Right lobe of liver (tissue), 6 donors: ENCODE measurements at places on chromosomes 7 and 10. TPM values are rescaled to one million over a fixed set of nuclear protein-coding genes. Genes with fewer than 3 reads are reported as not detected.

The PODXL gene
- total RNA-seq = 2.6 TPM

The PIK3CG gene
- 0.58 TPM for total RNA-seq

The HGF gene
- 11.5 TPM for total RNA-seq

The COL13A1 gene
- total RNA-seq = not detected

DNA sequence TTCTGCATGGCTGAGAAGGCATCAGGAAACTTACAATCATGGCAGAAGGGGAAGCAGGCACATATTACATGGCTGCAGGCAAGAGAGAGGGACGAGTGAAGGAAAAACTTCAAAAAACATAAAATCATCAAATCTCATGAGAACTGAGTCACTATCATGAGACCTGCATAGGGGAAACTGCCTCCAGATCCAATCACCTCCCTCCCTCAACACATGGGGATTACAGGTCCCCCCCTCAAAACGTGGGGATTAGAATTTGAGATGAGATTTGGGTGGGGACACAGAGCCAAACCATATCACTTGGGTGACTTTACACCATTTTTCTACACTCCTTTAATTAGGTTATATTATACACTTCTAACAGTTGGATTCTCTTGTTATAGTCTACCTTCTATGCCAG is 490.7 kb upstream of the KCND2 start:
- DNase-seq = no peak
- no peak overlapping the region for H3K4me3 ChIP-seq
- H3K4me1 ChIP-seq = no peaks in the 10 kb centered on the region
- no peaks in the 10 kb centered on the region for H3K36me3 ChIP-seq
- no peaks in the 10 kb centered on the region for H3K27me3 ChIP-seq

The ODAD2 gene
- total RNA-seq = not detected
